NCI-H446 treated with DMSO at 0.1 percent for 48 hours (cell line): ENCODE measurements at places on chromosomes 7 and 10.

- DNase-seq: no peak
Observed at GRCh38 chr7:155188821-155189581, 108.7 kb upstream of the INSIG1 start.

DNA sequence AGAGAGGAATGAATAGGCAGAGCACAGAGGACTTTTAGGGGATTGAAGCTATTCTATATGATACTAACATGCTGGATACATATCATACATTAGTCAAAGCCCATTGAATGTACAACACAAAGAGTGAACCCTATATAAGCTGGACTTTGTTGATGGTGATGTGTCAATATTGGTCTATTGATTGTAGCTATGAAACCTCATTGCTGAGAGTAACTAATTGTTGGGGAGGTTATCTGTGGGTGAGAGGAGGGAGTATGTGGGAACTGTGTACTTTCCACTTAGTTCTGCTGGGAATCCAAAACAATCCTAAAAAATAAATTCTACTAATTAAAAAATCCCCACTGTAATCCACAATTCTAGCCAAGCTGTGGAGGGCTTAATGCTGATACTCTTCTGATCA, 22.0 kb upstream of the CYP2C9 start:
- DNase-seq: no peak

- no peak for DNase-seq
Observed at GRCh38 chr7:28466341-28466740, 54.0 kb downstream of the CREB5 start.

DNA sequence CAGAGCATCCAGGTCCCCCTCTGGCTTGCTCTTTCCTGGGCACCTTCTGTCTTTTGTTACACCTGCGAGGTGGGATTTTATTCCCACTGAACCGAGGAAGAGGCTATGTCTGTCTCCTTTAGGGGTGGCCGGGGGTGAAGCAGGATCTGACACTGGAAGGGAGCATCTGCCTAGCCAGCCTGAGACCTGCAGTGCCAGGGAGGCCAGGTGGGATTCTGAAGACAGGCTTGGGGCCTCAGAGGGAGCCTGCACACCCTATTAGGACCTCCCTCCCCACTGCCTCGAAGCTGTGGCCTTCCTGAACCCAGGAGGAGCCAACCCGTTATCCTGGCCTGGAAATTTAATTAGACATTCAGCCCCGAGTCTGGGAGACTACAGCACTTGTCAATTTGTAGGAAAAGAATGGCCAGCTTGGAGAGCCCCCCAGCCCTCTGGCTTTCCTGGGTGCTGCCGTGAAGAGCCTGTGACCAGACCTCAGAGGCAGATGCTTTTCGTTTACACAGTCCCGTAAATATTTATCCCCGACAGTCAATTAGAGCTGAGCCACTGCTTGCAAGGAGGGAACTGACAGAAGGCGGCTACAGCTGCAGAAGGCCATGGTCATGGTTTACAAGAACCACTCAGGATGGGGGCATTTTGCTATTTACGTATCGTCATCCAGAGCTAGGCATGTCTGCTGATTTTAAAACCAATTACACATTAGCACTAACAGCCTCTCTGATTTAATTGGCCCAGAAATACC, 19.7 kb downstream of the CHAT start:
- DNase-seq: peak; percentile 8

DNA sequence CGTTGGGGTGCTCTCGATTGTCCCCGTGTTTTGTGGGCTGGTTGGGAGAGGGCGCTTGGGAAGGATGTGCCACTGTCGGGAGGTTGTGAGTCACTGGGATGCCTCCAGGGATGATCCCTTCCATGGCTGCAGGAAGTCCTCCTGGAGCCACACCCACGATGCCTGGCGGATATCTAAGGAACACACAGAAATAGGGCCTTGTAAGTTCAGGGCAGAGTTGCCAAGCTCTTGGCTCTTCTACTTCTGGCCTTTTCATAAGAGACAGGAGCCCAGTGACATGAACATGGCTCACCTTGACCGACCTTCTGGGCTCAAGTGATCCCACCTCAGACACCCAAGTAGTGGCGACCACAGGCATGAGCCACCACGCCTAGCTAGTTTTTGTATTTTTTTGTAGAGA, 47.6 kb downstream of the ZRANB1 start:
- DNase-seq: no peak

- no peak for DNase-seq
Observed at GRCh38 chr7:132255898-132256297, 320.4 kb downstream of the PLXNA4 start.

DNA sequence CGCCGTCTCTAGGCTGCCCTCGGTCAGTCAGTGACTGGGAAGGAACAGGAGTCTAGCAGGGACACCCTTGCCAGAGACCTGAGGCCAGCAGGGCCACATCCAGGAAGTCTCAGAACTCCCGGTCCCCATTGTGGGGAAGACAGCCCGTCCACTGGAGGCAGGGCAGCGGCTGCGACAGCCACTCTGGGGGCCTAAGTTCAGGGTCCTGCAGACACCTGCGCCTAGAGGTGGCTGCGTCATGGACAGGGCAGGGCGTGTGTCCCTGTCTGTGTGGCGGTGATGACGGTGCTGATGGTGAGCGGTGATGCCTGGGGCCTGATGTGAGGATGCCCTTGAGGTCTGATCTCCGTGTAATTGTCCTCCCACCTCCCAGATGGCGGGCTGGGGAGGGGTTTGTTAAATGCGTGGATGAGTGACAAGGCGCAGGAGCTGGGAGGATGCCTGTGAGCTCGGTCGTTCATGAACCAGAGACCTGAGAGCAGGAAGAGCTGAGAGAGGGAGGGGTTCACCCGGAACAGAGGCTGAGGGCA, 537.9 kb upstream of the FOXK1 start:
- DNase-seq: no peak

GRCh38 chr7:80273327-80273726, 138.7 kb downstream of the GNAI1 start:
- DNase-seq: peak; percentile 22
